ENCODE measurements at places on chromosomes 11 and 22. TPM values are rescaled to one million over a fixed set of nuclear protein-coding genes. Genes with fewer than 3 reads are reported as not detected.

- DNase-seq = no peak
These were observed 34.3 kb downstream of the MTMR3 start for GRCh38 chr22:29917052-29917902.

DNA sequence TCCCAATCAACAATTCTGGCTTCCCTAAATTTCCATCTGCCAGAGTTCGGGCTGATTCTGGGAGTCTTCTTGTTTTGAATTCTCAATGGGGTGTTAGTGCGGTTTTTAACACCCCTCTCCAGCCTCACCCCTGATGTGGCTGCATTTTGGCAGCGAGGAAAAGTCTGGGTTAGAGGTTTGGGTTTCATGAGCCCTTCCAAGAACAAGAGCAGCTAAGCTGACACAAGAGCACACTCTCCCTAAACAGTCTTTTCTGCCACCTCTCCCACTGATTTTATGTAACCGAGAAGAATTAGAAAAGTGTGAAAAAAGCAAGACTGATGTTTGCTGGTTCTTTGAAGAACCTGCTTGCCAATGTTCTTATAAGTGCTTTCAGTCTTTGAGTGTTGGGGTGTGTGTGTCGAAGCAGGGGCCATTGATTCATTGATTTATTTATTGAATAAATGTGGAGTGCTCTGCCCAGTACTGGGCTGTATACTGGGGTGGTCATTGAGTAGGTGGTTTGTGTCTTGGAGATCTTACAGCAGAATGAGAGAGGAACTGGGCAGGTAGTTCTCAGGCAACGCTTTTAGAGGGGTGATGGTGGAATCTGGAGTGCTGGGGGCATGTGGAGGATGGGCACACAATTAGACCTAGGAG, 101.5 kb downstream of the TRAF6 start:
- no peak for DNase-seq

LRRC32 gene
- total RNA-seq = not detected

DNA sequence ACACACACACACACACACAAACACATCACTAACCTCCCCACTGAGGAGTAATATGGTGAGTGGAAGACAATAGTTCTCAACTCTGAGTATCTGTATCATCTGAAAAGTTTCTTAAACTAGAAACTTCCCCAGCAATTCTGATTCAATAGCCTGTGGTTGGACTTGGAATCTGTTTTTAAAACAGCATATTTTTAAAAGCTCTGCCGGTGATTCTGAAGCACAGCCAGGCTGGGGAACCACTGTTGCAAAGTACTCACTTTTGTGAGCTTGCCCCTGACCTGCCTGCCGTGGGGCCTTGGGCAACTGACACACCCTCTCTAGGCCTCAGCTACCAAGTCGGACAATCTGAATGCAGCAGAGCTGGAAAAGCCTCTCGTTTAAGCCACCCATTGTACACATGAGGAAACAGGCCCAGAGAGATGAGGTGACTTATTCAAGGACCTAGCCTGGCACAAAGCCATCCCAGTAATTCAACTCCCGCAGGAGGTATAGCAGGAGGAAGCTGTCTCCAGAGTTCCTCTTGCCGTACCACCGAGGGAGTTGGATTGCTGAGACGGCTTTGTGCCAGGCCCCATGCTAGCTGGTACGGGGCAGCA, 8.9 kb downstream of the SLC15A3 start:
- DNase-seq = peak; percentile 67

GRCh38 chr11:72823105-72823804, 9.0 kb downstream of the ATG16L2 start:
- DNase-seq = no peak

- peak; percentile 64 for DNase-seq
These were observed 72.7 kb downstream of the AMBRA1 start for GRCh38 chr11:46520971-46521745.

GRCh38 chr11:127191689-127192088, 191.1 kb upstream of the KIRREL3 start:
- no peak for DNase-seq

- peak; percentile 12 for DNase-seq
These were observed 67.7 kb downstream of the FDX1 start for GRCh38 chr11:110497231-110497978.

DNA sequence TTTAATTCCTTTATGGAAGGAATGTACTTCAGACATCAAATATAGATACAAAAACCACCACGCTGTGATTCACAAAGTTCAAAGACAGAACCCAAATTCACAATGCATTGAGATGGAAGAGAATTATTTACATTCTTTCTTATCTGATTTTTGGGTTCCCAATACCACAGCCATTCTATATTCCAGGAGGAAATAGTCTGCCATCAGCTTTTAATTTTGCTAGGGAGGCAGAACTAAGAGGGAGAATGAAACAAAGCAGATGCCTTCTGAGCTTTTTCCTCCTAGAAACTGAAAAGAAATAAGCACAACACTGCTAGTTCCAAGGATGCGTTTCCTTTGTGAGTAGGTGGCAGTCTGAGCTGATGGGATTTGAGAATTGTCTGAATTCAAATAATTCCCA, 283.0 kb upstream of the NARS2 start:
- no peak for DNase-seq

GRCh38 chr22:43044290-43044712, 29.4 kb upstream of the PACSIN2 start:
- DNase-seq = no peak

GRCh38 chr11:123054301-123055065, 7.5 kb downstream of the HSPA8 start:
- DNase-seq = peak; percentile 44

DNA sequence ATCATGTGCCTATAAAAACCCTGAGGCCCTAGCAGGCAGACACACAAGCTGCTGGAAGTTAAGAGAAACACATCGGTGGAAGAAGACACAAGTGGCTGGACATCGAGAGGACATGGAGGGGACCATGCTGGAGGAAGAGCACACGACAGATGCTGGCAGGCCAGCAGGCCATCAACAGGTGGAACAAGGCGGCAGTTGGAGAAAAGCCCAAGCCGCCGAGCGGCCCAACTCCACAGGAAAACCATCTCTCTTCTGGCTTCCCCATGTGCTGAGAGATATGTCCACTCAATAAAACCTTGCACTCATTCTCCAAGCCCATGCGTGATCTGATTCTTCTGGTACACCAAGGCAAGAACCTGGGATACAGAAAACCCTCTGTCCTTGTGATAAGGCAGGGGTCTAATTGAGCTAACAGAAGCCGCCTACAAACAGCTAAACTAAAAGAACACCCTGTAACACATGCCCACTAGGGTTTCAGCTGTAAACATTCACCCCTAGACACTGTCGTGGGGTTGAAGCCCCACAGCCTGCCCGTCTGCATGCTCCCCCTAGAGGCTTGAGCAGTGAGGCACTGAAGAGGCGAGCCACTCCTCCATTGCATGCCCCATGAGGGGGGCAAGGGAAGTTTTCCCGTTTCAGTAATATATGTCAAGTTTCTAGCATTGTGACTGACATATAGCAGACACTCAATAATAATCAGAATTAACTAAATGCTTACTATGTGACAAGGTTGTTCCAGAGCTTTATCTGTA, 39.0 kb upstream of the MMP20 start:
- DNase-seq = no peak

OR56A1 gene
- total RNA-seq = not detected

KIF18A gene
- total RNA-seq = 11.6 TPM

- DNase-seq = no peak
These were observed 961 bp downstream of the KCNA4 start for GRCh38 chr11:30015725-30016412.

- no peak for DNase-seq
These were observed 140.0 kb downstream of the SWAP70 start for GRCh38 chr11:9803685-9804418.

DNA sequence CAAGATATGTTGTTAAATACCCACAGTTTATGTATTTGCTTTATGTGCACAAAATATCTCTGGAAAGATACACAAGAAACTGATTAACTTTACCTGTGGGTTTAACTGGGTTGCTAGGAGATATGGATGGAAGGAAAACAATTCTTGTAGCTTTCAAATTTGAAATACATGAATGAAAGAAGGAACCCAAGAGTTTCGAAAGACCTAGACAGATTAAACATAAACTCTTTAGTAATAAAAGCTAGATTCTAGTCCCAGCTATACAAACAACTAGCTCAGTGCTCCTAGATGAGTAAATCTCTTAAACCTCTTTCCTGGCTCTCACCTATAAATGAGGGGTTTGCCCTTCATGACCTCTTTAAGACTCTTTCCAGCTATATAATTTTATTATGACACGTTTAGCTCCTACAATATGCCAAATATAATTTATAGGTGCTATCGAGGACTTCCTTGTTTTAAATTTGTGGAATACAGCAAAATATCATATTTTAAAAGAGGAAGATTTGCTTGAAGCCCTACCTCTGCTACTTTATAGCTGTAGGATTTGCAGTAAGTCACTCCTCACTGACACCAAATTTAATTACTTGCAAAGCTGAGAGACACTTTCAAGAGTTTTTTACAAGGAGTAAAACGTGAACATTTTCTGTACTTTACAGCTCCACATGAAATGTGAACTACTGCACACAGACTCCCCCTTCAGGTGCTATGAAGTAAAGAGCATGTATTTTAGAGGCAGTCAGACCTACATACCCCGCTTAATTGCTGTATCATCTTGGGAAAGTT, 50.7 kb downstream of the RRAS2 start:
- peak; percentile 32 for DNase-seq

- no peak for DNase-seq
These were observed 1365.4 kb upstream of the RAG2 start for GRCh38 chr11:37963440-37963839.

GRCh38 chr11:83272627-83273026, 13.5 kb downstream of the CCDC90B start:
- DNase-seq = peak; percentile 46

ARHGAP20 gene
- 0.17 TPM for total RNA-seq

- DNase-seq = no peak
These were observed 194.7 kb downstream of the BRD1 start for GRCh38 chr22:49633010-49633324.

DNA sequence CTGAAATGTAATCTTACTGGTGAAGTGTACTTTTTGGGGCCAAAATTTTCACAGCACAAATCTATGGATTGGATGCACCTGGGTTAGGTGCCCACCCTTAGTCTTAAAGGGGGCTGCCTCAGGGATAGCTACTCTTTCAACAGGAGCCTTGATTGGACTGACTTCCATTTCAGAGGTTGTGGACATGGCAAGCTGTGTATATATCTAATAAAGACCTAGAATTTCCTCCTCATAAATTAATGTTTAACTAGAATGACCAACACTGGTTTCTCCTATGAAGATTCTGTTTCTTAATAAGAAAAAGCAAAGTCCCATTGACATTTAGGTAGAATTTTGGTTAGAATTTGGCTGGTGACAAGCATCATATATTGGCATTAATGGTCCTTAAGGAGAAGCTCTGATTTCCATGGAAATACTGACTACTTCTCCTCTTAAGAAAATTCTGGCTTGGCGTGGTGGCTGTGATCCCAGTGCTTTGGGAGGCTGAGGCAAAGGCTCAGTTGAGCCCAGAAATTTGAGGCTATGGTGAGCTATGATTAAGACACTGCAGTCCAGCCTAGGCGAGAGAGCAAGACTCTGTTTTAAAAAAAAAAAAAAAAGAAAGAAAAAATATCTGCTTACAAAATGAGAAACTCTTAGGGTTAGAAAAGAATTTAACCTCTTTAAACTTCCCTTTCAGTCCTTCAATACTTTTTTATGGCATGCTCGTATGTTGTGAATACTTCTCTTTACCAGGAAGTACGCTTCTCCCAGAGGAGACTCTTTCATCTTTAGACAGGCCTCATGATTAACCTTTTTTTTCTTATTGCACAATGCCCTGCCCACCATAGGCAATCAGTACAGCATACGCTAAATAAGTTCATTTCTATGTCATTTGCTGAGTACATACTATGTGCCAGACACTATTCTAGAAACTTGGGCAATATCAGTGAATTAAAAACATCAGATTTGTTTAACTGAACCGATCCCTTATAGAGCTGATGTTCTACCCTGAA, 77.2 kb downstream of the PRR5L start:
- DNase-seq = no peak

APIP gene
- total RNA-seq = 10.7 TPM

WNT11 gene
- not detected for total RNA-seq

GRCh38 chr11:111302298-111302697, 4.0 kb downstream of the POU2AF3 start:
- no peak for DNase-seq

GRCh38 chr11:102476812-102477211, 24.2 kb upstream of the TMEM123 start:
- peak; percentile 68 for DNase-seq

DNA sequence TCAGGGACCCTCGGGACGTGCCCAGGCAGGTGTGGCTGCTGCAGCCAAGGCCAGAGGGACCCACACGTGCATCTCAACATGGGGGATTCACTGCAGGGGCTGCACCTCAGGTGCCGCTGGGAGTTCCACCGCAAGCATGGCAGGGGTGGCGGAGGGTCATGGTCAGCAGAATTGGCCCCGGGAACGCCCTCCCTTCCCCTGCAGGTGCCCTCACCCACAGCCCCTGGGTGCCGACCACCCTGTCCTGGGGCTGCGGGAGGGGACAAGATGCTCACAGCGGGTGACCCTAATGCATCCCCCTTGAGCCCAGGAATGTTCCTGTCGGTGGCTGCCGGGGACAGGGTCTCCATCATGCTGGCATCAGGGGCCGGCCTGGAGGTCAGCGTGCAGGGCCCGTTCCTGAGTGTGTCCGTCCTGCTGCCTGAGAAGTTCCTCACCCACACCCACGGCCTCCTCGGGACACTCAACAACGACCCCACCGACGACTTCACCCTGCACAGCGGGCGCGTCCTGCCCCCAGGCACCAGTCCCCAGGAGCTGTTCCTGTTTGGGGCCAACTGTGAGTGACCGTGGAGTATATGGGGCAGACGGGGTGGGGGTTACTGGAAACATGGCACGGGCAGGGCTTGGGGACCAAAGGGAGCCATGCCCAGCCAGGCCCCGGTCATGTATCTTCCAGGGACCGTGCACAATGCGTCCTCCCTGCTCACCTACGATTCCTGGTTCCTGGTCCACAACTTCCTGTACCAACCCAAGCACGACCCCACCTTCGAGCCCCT, 5.8 kb downstream of the SUSD2 start:
- no peak for DNase-seq

GRCh38 chr11:27227736-27228135, 135.3 kb downstream of the CCDC34 start:
- no peak for DNase-seq

GRCh38 chr22:19799322-19800190, 39.0 kb downstream of the TBX1 start:
- DNase-seq = no peak

- no peak for DNase-seq
These were observed 84.4 kb upstream of the ARHGAP42 start for GRCh38 chr11:100602716-100603115.

Measured in mammary epithelial cell (primary cell).